ENCODE measurements at places on chromosomes 3 and 15.

GRCh38 chr3:73504852-73505251 is 119.9 kb downstream of the PDZRN3 start:
- no peak for DNase-seq

GRCh38 chr3:39707314-39707909 is 102.0 kb upstream of the MYRIP start:
- peak; percentile 59 for DNase-seq

DNA sequence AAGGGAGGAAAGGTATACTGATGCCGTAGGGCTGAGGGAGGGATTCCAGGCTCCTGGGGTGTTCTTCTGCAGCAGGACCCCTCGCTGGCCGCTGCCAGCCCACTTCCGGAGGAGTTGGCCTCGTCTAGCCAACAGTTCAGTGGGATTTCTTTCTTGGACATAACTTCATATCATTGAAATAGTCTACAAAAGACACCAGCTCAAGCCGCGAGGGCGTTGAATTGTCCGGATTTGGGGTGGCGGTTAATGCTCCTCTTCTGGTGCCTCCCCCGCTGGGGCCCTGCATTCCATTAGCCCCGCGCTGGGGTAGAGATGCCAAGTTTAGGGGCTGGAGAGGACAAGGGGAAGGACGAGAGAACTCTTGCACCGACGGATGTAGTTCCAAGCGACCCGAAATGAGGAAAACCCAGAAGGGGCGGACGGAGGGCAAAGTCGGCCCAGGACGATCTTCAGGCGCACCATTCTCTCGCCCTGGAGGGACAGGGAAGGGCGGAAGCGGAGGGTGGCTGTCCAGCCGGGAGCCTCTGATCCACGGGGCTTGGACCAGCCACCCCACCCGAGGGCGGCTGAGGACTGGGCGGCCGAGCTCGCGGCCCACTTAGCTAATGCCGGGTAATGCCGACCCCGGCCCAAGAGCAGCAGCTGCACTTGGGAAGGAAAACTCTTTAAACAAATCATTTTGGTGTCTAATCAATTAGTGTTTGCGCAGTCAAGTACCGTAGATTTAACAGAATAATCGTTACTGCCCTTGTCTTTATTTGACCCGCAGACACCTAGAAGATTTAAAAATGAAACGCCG is 4.7 kb upstream of the ONECUT1 start:
- no peak for DNase-seq

DNA sequence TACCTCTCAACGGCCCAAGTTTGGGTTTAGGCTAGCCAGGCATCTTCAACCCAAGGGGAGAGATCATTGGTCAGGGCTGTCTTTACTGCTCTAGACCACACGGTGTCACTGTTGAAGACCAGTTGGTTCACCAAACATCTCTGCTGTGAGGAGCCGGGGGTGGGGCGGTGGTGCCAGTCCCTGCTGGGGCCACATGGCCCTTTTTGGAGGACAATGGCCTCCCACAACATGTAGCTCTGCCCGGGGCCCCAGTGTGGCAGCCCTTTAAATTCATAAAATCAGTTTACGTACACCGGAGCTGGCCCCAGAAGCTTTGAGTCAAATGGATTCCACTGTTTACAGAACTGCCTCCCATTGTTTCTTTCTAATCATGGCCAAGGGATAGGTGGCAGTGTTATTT is 19.1 kb upstream of the TM4SF18 start:
- DNase-seq, result peak; percentile 62
